ENCODE measurements at places on chromosomes 3 and 15.

GRCh38 chr3:157452097-157452496 lies 15.4 kb downstream of the PTX3 start:
- DNase-seq, result no peak

DNA sequence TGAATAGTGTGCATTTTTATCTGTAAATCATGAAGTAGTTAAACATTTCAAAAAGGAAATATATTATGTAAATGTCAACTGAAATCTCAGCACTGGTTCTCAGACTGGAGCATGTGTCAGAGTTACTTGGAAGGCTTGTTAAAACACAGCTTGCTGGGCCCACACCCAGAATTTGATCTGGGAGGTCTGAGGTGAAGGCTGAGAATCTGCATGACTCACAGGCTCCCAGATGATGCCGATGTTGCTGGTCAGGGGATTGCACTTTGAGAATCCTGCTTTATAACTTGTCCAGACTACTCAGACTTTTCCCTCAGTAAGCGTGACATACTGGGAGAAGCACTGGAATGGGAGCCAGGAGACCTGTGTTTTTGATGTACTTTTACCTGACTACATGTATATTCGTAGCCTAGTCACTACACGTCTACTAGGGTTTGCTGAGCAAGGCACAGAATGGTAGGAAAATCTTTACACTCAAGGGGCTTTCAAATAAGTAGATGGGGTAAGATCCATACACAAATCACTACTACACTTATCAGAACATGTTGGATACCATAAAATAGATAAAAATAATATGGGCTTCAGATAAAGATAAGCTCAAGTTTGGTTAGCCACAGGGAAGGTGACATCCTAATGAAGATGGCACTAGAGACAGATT lies 77.1 kb upstream of the MEX3B start:
- DNase-seq, result no peak

GRCh38 chr15:49674370-49674769 lies 53.5 kb downstream of the DTWD1 start:
- no peak for DNase-seq

DNA sequence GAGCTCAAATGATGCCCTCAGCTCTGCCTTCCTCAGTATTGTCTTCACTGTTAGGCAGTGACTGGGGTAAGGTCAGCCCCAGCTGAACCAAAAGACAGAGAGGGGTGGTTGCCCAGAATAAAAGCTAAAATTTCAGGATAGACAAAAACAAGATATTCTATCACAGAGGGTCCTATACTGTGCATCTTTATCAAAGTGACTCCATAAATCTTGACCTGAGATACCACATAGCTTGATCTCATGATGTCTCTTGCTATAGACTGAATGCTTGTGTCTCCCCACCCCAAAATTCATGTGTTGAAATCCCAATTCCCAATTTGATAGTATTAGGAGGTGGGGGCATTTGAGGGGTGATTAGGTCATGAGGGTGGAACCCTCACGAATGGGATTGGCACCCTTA lies 30.4 kb downstream of the EIF1B start:
- no peak for DNase-seq

DNA sequence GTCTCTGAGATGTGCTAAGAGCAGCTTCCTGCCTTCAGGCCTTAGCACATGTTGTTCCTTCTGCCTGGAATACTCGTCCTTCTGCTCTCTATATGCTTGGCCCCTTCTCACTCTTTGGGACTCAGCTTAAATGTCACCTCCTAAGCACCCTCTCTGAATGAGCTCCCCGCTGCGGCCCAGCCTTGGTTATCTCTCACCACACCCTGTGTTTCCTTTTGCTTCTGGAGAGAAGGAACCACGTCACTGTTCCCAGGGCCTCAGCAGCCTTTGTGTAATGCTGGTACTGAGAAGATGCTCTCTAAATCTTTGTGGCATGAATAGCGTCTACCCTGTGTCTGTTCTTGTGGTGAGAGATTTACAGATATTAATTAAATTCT lies 2.2 kb downstream of the FAH start:
- DNase-seq, result no peak

- no peak for DNase-seq
Measured at GRCh38 chr3:127990051-127990450, 62.2 kb upstream of the SEC61A1 start.

GRCh38 chr3:180743813-180744590 lies 64.7 kb upstream of the CCDC39 start:
- DNase-seq, result no peak

DNA sequence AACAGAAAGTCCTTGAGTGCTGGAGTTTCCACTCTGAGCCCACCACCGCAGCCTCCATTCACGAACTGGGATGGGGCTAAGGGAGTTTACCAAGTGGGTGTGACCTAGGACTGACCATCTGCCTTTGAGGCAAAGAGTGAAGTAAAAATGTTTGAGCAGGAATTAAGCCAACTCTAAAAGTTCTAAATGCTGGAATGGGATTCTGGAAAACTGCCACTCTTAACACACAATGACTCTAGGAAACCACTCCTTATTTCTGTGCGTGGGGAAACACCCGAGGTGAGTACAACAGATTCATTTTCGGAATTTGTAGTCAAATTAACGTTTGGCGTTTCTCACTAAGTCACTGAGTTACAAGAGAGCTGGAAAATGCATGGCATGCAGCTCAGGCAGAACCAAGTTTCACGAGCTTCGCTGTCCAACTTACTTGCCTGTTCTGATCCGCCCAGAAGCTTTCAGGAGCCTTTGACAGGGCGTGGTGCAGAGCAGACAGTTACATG lies 31.6 kb downstream of the ISL2 start:
- no peak for DNase-seq

GRCh38 chr3:33833408-33834095 lies 35.1 kb downstream of the PDCD6IP start:
- no peak for DNase-seq

DNA sequence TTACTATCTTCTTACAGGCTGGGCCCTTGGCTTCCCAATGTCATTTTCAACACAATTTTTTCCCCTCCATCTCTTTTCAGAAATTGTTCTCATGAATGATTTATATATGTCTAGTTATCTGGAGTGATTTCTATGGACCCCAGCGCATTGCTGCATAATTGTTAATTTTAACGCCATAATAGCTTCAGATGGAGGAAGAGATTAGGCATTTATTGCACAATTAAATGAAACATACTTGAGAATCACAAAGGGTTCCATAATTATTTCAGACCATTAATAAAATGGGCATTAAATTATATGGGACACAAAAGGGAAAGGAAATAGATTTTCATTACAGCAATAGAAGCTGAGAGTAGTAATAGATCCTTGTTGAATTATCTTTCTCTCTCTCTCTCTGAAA lies 70.3 kb upstream of the SOX14 start:
- no peak for DNase-seq

DNA sequence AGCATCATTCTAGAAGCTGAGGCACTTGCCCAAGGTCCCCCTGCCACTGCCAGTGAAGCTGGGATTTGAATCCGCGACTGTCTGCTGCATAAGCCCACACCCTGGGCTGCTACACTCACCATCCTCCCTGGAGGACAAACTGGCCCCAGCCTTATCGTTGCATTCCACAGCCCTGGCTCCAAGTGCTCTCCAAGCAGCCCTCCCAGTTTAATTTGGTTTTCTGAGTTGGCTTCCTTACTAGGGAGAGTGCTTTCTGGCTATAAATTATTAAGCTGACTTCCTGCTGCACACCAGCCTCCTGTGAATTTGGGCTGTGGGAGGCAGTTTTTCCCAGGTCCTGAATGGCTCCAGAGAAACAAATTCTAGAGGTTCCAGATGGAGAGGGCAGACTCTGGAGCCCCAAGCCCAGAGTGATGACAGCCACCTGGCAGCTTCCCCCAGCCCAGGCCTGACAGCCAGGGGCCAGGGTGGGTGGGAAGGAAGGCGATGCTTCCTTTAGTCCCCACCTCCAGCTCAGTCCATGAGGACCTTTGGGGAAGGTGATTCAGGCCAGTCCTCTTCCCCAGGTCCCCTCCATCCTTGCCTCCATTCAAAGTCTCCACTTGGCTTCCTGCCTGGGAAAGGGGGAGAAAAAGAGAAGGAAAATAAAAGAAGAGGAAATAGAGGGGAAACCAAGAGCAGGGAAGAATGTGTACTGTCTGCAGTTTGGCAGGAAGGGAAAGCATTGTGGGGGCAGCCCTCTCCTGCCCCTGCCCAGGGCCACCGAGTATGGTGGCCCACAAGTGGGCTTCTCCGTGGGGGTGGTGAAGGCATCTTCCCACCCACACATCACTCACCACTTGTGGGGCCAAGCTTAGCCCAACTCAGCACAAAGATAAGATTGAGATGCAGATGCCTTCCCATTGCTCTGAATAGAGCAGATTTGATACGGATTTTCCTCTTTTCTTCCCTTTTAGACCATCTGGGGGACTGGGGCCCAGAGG lies 69.6 kb downstream of the SEMA5B start:
- DNase-seq, result peak; percentile 71

DNA sequence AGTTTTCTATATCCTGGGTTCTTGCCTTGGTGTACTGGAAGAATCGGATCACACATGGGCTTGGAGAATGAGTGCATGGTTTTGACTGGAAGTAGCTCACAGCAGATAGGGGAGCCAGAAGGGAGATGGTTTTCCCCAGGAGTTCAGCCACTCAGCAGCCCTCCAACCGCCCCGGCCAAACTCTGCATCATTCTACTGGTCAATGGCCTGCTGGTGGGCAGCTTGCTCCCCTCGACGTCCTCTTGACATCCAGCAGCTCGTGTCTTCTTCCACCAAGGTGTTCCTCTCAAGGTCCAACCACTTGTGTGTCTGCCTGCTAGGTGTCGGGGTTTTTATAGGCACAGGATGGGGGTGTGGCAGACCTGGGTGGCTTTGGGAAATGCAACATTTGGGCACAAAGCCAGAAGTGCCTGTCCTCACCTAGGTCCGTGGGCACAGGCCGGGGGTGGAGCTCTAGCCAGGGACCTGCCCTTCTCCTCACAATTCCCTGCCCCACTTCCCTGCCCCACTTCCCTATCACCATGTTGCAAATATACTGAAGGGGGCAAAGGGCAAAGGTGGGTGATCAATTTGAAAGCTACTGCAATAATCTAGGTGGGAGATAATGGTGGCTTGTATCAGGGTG lies 3.0 kb upstream of the GTPBP8 start:
- no peak for DNase-seq

DNA sequence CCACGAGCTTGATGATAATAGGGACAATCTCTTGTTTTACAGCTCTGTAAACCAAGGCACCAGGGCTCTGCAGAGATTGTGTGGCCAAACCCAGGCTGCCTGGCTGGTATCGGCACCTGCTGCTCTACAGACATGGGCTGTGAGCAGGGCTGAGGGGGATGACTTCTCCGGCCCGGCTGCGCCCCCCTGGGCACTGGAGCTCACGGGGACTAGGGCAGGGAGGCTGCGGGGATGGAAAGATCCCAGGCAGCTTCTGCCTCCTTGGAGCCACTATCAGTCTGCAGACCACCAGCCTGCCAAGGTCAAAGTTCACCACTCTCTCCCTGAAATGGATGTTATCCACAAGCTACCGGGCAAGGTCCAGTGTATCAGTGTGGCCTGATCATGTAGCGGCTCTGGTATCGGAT lies 22.0 kb upstream of the PIGZ start:
- no peak for DNase-seq

DNA sequence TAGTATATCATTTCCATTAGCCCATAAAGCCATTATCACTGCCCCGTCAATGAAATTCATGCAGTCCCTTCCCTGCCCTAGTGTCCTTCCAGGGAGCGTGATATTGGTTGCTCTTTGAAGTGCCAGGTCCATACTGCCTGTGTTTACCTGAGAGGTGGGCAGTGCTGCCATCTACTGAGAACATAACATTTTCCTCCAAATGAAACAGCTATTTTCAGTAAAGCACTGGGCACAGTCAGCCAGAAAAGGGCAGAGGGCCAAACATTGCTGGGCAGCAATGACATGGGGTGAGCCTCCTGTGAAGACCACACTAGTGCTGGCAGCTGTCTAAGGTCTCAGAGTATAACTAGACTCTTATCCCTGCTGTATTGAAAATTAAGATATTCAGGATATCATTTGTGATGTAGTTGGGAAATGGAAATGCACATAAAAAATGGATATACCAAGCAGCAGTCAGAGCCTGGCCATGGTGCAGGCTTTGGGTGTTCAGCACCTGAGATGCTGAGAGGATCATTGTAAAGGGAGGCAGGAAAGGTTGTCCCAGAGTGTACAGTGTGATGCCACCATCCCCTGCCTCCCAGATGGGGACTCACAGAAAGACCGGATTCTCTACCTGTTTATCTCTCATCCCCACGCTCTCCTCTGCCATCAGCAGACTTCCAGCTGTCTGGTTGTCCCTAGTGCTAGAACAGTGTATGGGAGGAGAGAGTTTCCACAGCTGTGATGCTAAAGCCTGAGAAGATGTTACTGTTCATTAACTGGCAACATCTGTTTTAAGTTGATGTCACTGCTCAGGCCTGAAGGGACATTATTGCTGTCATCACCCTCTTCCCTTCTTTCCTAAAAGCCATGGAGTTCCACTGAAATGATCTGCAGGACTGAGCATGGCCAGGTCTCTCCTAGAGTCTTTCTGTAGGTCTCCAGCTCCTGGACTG lies 108.8 kb downstream of the ARNT2 start:
- no peak for DNase-seq

- no peak for DNase-seq
Measured at GRCh38 chr3:52623234-52623792, 62.4 kb downstream of the PBRM1 start.

GRCh38 chr15:78024519-78024870 lies 53.0 kb downstream of the TBC1D2B start:
- no peak for DNase-seq

- no peak for DNase-seq
Measured at GRCh38 chr15:71133747-71134472, 18.6 kb downstream of the THSD4 start.

DNA sequence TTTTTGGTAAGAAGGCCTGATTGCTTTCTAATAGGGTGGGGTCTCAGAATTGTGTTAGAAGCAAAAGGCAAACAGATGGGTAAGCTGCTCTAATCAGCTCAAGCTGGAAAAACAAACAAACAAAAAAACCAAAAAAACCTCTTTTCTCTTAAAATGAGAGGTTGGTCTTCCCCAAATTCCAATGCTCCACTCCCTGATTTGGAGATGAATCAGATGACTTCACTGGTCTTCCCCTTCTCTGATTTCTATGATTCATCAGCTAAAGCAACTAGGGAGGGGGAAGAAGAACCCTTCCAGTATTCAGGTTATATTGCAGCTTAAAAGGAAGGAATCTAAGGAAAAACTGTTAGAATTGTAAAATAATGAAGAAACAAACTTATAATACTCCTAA lies 9.6 kb upstream of the ANXA2 start:
- no peak for DNase-seq

DNA sequence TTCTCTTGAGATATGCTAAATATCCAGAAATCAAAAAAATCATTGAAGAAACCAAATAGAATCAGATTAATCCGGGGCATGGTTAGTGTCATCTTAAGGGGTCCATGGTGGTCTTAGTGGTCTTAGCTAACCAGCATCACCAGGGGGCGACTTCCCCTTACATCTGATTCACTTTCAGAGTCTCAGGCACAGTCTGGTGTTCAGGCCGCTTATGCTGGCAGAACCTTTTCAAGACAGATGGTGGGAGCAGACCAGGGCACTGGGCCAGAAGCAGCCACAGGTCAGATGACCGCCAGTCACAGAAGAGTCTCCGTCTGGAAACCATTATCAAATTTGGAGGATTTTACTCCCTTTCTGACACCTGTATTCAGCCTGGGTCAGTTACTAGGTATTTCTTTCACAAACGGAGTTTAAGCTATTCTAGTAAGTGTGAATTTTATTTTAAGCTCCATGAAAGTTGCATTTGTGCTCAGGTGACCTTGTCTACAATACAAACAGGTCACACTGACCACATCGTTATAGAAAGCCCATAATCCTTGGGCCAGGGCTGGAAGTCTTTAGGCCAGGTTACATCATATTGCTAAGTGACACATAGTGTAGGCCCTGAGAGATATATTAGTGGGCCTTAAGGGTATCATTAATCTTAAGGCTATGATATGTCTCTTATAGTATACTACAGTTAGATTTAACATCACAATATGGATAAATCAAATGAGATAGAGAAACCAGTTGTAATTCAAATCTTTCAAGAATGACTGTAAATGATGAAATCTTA lies 365.5 kb downstream of the GBE1 start:
- DNase-seq, result peak; percentile 43

Data from NCI-H446 treated with DMSO at 0.1 percent for 48 hours (cell line).